ENCODE measurements at places on chromosomes 11 and 22.

- DNase-seq, result no peak
These were observed 166.1 kb upstream of the API5 start for GRCh38 chr11:43145653-43146052.

- DNase-seq, result no peak
These were observed 142.9 kb downstream of the SPON1 start for GRCh38 chr11:14105446-14105845.

- DNase-seq, result peak; percentile 42
These were observed 18.2 kb downstream of the KCNJ1 start for GRCh38 chr11:128848815-128849455.

DNA sequence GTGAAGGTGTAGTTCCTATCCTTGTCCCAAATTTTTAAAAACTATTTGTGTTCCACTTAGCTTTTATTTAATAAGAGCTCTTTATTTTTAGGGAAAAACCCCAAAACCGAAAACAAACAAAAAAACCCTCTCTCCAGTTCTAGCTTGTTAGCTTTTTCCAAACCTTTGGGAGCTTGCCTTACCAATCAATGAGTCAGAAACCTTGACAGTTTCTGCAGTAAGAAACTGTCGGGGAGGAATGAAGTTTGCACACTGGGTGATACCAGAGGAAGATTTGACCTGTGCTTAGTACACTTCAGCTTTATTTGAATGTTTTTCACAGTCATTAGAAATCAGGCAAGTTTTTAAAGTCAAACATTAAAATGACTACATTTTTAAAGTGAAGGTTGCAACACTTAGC, 105.0 kb downstream of the FAT3 start:
- DNase-seq, result no peak

- no peak for DNase-seq
These were observed 886 bp downstream of the SHISA8 start for GRCh38 chr22:41913842-41914534.

GRCh38 chr11:61695917-61696316, 15.7 kb downstream of the DAGLA start:
- DNase-seq, result peak; percentile 69

DNA sequence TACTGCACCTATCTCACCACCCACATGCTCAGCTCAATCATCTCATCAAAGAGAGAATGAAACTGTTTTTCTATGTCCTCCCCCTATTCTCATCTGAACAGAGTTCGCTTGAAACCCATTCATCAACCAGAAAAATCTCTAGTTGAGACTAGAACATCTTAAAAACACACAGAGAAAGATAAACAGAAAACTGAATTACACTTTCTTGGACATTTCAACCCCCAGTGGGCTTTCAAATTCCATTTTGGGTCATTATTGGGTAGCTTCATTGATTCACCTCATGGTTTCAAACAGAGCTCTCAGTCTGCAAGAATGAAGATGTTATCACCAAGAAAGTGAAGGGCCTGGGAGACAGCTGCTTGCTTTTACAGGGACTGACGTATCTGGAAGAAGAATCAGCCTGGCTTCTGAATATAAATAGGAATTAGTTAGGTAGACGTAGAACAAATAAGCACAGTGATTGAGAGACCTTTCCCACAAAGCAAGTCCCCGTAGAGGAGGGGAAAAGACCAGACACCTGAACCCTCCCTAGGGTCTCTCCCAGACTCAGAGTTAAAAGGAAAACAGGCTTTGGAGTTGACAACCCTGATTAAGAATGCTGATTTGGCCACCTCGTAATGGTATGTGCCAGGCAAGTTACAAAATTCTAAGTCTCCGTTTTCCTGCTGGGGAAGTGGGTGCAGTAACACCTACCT, 155.7 kb downstream of the BBOX1 start:
- no peak for DNase-seq

DNA sequence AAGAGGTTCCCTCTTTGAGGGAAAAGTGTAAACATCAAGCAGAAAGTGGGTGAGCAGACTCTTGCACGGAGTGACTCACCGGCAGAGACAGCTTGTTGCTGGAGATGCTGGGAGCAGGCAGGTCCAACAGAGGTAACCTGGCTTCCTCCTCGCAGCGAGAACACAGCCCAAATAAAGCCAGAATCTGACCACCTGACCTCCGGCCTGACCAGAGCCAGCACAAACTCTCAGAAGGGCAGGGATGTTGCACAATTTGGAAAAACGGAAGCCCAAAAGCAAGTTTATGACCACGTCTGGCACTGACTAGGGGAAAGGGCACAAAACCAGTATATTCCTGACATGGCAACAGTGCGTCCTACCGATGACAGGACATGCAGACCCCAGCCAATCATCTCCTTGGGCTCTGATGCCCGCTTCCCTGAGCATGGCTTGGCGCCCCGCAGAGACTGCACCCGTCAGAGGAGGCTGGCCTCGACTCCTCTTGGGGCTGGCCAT, 5.4 kb downstream of the SMCO4 start:
- no peak for DNase-seq

GRCh38 chr22:43000441-43001175, 14.3 kb downstream of the PACSIN2 start:
- DNase-seq, result no peak

DNA sequence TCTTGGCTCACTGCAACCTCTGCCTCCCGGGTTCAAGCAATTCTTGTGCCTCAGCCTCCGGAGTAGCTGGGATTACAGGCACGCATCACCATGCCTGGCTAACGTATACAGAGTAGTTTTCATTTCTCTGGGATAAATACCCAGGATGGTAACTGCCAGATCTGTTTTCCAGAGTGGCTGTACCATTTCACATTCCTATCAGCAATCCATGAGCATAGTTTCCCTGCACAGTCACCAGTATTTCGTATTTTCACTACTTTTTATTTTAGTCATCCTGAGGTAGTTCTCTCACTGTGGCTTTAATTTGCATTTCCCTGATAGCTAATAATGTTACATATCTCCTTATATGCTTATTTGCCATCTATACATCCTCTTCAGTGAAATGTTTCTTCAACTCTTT, 11.0 kb upstream of the SCARF2 start:
- no peak for DNase-seq

DNA sequence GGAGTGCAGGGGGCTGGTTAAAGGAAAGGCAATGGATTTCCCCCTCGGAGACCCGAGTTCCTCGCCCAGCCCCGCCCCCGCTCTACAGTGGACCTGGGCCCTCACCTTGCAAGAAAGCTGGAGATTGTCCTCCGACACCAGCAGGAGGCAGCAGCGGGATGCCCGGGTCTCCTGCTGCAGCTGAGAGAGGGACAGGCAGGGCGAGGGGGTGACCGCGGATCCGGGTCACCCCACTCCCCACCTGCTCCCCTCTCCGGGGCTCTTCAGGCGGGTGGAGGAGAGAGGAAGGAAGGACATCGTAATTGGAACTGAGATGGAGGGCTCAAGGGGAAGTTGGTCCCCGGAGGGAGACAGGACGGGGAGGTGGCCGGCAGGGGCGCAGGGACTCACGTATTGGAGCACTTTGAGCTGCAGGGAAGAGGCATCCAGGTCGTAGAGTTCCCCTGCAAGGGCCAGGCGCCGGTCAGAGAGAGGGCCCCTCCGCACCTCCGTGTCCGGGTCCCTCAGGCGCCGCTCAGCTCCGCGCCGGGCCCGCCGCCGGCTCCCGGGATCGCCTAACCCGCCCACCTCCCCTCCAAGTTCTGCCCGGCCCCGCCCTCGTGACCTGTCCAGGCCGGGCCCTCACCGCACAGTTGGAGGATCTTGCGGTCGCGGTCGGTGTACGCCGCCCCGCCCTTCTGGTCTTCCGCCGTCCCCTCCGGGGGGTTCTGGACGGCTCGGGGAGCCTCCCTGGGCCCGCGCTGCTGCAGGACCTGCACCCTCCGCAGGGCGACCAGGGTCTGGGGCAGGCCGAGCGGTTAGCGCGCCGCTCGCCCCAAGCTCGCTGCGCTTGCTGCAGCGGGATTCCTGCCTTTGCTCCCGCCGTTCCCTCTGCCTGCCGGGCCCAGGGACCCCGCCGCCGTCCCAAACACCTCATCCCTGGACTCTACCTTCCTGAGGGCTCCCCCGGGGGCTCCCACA, 84.1 kb downstream of the PDE2A start:
- DNase-seq, result no peak

GRCh38 chr22:39362932-39363331, 13.1 kb downstream of the SYNGR1 start:
- no peak for DNase-seq

- no peak for DNase-seq
These were observed 11.5 kb downstream of the RIC8A start for GRCh38 chr11:218815-219593.

GRCh38 chr22:36413022-36413775, 25.4 kb upstream of the MYH9 start:
- DNase-seq, result no peak

DNA sequence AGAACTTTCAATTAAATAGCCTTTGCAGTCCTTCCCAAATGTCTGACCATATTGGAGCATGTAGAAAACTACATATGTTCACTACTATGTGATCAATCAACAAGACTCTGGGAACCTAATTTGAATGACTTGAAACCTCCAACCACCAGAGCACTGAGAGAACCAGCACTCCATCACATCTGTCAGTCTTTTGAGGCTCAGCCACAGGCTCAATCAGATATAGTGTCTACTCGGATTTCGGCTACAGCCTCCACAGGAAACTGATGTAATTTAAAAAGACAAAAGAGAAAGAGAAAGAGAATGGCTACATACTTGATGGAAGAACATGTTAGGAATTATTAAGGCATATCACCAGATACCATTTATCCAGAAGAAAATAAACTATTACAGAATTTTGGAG, 859.0 kb downstream of the FAM181B start:
- no peak for DNase-seq

DNA sequence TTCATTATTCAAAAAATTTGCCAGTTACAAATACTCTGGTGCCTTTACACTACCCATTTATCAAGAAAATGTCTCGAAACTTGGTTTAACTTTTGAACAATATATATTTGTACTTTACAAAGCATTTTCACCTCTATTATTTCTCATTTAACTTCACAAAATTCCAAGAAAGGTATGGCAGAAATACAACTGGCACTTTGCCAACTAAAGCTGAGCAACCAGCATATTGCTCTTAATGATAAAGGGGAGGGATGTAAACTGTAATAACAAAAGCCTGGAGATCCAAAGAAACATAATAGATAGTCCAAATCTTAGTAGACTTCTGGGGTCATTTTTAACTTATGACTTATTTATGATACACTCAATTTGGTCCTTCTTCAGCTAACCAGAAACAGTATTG, 7.7 kb downstream of the PITPNB start:
- no peak for DNase-seq

- DNase-seq, result no peak
These were observed 138.6 kb downstream of the TEAD1 start for GRCh38 chr11:12812849-12813248.

GRCh38 chr11:112161012-112161411, 2.9 kb downstream of the IL18 start:
- no peak for DNase-seq

DNA sequence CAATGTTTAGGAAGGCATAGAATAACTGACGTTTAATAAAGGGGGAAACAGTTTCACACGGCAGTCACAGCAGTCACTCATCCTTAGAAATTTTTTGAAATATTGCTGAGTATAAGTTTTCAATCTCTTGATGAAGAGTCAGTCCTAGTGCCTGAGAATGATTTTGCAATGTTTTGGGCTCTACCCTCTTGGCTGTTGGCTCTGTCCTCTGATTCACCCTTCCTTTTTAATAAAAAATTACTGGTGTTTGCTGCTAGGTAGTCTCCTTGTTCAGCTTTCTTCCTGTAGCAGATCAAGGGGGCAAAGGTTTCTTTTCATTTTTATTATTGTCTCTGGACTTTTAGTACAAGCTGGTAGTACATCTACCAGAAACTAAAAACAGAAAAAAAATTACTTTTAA, 194.3 kb upstream of the ANO3 start:
- DNase-seq, result no peak

DNA sequence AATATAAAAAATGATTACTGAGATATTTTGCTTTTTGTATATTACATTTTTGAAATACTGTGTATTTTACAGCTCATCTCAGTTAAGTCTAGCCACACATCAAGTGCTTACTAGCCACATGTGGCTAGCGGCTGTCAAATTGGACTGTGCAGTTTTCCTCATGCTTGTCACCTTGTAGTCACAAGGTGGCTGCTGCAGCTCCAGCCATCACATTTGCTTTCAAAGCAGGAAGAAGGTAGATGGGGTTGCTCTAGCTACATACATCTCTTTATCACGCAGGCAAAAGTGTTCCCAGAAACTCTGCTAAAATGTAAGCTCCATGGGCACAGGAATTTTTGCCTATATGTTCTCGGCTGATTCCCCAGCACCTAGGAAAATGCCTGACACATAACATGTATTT, 61.5 kb downstream of the MICAL2 start:
- DNase-seq, result no peak

- DNase-seq, result no peak
These were observed 165.6 kb downstream of the DBX1 start for GRCh38 chr11:19994672-19995071.

DNA sequence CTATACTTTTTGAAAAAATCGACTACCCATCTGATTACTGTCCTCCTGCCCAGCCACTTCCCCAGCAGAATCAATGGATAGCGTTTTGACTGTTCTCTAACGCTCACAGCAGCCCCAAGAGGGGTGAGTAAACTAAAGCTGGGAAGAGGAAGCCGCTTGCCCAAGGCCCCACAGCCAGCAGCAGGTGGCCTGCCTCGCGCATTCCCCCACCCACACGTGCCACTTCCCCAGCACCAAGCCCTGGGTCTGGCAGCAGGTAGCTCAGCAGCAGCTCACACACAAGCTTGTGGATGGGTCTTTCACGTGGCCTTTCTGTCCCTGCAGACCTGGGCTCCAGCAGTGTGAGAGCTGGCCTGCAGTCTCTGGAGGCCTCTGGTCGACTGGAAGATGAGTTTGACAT, 34.3 kb downstream of the TOM1 start:
- DNase-seq, result no peak

DNA sequence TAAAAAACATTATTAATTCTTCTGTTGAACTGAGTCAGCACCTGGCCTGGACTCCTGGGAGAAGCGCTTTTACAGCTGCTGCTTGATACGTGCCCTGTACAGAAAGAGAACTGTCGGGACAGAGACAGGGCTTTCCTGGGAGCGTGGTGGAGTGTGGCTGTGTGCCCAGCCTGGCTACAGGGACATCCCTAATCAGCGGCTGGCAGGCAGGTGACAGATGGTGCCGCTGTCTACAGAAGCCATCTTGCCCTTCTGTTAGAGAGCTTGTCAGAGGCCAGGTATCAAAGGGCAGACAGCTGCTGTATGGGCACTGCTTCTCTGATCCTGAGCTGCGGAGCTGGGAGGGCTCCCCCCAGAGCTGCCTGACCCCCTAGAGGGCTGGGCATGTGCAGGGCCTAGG, 361.8 kb downstream of the TENM4 start:
- DNase-seq, result no peak

- no peak for DNase-seq
These were observed 53.6 kb downstream of the FZD4 start for GRCh38 chr11:86901599-86901998.

Measured in stimulated activated CD8-positive, alpha-beta memory T cell treated with anti-CD3 and anti-CD28 coated beads, Interleukin-4, amount 100 ng/mL, for 1 hour (primary cell).